Endothelial cell of umbilical vein (primary cell): ENCODE measurements at places on chromosomes 2 and 18. TPM values are rescaled to one million over a fixed set of nuclear protein-coding genes. Genes with fewer than 3 reads are reported as not detected.

The INHBB gene
- 0.67 and 1.8 TPM in 2 replicates for total RNA-seq

The PROC gene
- not detected in 2 replicates for total RNA-seq

The MYO5B gene
- 1.1 and 1.4 TPM in 2 replicates for total RNA-seq

The IL1F10 gene
- not detected in 2 replicates for total RNA-seq

The ASB18 gene
- total RNA-seq = not detected in 2 replicates

The TNFAIP6 gene
- not detected in 2 replicates for total RNA-seq

The CHRNA1 gene
- total RNA-seq = 8.7 and 11.3 TPM in 2 replicates

The PAIP2B gene
- total RNA-seq = 0.58 and 0.62 TPM in 2 replicates

The ZNF385B gene
- total RNA-seq = not detected in 2 replicates

The NPPC gene
- not detected in 2 replicates for total RNA-seq

The STK36 gene
- total RNA-seq = 34.9 and 40.9 TPM in 2 replicates

The CHRNG gene
- total RNA-seq = not detected in 2 replicates

The FOXI3 gene
- not detected in 2 replicates for total RNA-seq

The LBX2 gene
- 3.8 and 4.3 TPM in 2 replicates for total RNA-seq

The FEV gene
- total RNA-seq = not detected in 2 replicates

The ACMSD gene
- not detected in 2 replicates for total RNA-seq

The UGT1A10 gene
- total RNA-seq = not detected in 2 replicates

The CNOT11 gene
- 44.3 and 47.7 TPM in 2 replicates for total RNA-seq

The ELOA2 gene
- total RNA-seq = not detected in 2 replicates

The VWC2L gene
- total RNA-seq = not detected in 2 replicates

The RGPD3 gene
- not detected in 2 replicates for total RNA-seq

The CLEC4F gene
- total RNA-seq = not detected in 2 replicates

The TGFBRAP1 gene
- total RNA-seq = 34.9 and 37.6 TPM in 2 replicates

The HOXD8 gene
- 14.9 and 15.6 TPM in 2 replicates for total RNA-seq

The AFG3L2 gene
- total RNA-seq = 40.6 and 42.4 TPM in 2 replicates

The ITGB1BP1 gene
- 95.5 and 170 TPM in 2 replicates for total RNA-seq

The SLC5A7 gene
- not detected in 2 replicates for total RNA-seq

The HRH4 gene
- total RNA-seq = not detected in 2 replicates

The WNT10A gene
- total RNA-seq = not detected in 2 replicates

The ECEL1 gene
- total RNA-seq = not detected in 2 replicates

The TUBA3E gene
- total RNA-seq = not detected in 2 replicates

The SIX3 gene
- not detected in 2 replicates for total RNA-seq

The REG1A gene
- not detected in 2 replicates for total RNA-seq

The SERPINB11 gene
- total RNA-seq = not detected in 2 replicates

The SERPINB4 gene
- total RNA-seq = not detected in 2 replicates

The USP40 gene
- 32.5 and 36.5 TPM in 2 replicates for total RNA-seq

The TRIM54 gene
- total RNA-seq = 0.42 and 0.51 TPM in 2 replicates

The PLA2R1 gene
- 14.4 and 15.6 TPM in 2 replicates for total RNA-seq

The MALL gene
- total RNA-seq = 104 and 114 TPM in 2 replicates

The KCNG2 gene
- not detected in 2 replicates for total RNA-seq

The TFCP2L1 gene
- not detected in 2 replicates for total RNA-seq

The KYNU gene
- 0.25 TPM in 1 of 2 replicates, not detected in the other for total RNA-seq

The KIAA2012 gene
- not detected in 2 replicates for total RNA-seq

The MSTN gene
- total RNA-seq = not detected in 2 replicates

The ANKRD62 gene
- not detected in 2 replicates for total RNA-seq

The FAM237A gene
- total RNA-seq = not detected in 2 replicates

The ANKRD53 gene
- 1.3 and 2.2 TPM in 2 replicates for total RNA-seq

The RGPD4 gene
- total RNA-seq = 0.09 TPM in 1 of 2 replicates, not detected in the other

The OTOS gene
- total RNA-seq = not detected in 2 replicates

The RAB6C gene
- total RNA-seq = not detected in 2 replicates

The RTKN gene
- 19.8 and 20.0 TPM in 2 replicates for total RNA-seq

The GRB14 gene
- 2.7 and 10.3 TPM in 2 replicates for total RNA-seq
